Vagina (tissue), 2 donors: ENCODE measurements at places on chromosomes 2 and 18. TPM values are rescaled to one million over a fixed set of nuclear protein-coding genes. Genes with fewer than 3 reads are reported as not detected.

DNA sequence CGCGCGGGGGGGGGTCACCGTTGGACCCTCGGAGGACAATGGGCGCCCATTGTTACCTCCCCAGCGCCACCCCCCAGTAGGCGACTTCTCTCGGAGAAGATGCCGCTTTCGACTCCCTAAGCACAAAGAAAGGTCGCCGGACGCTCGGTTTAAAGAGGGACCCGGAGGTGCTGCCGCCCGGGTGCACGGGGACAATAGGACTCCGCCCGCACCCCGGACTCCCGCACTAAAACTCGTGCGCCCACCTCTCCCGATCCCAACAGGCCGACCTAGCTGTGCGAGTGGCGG lies 318 bp upstream of the CDC42EP3 start:
- no peak for DNase-seq

- no peak for DNase-seq
Measured at GRCh38 chr18:65988386-65988785, 237.6 kb downstream of the CDH7 start.

DNA sequence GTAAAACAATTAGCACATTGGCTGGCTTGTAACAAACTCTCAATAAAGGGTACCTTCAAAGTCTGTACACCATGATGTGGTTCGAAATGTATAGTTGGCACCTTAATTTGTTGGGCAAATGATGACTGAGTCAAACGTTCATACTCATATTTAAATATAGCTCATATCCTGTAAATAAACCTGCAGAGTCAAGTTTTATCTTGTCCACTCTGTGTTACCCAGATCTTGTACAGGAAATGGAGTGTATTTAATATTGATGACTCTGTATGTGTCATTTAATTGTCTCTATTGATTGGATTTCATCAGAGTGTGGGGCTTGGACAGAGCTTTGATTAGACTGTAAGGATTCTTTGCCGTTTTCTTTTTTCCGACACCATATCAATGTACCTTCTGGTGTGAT lies 805.6 kb upstream of the ZEB2 start:
- DNase-seq = no peak

DNA sequence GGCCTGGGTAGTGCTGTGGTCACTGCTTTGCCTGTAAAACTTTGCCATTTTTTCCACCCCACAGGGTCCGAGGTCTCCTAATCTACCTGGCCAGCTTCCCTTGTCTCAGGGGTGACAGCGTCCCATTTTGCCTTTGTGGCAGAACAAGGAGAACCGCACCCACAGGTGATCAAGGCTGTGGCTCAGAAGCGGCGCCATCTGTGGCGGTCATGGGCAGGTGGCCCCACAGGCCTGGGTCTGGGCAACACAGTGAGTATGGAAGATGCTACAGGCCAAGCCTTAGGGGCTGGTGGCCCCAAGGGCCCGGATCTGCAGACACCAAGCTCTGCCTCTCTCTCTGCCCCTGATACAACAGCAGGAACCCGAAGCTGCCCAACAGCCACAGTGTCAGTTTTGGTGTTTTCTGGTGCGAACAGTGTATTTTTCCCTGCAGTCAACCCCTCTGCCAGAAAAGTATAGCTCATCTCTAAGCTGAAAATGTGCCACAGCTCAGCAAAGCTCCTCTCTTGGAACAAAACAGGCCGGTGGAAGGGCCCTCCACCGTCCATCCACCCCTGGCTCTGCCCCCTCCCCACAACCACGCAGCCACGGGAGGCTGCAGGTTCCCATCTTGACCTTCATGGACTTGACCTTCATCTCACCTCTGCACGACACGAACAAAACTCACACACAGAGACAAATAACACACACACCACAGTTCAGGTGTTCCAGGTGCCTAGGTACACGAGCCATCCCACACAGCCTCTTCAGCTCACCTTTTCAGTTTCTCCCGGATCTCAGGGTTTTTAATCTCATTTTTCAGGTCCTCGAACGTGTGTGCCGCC lies 96.7 kb downstream of the PXDN start:
- peak; percentile 74 for DNase-seq

The EPAS1 gene
- total RNA-seq = 222 TPM

DNA sequence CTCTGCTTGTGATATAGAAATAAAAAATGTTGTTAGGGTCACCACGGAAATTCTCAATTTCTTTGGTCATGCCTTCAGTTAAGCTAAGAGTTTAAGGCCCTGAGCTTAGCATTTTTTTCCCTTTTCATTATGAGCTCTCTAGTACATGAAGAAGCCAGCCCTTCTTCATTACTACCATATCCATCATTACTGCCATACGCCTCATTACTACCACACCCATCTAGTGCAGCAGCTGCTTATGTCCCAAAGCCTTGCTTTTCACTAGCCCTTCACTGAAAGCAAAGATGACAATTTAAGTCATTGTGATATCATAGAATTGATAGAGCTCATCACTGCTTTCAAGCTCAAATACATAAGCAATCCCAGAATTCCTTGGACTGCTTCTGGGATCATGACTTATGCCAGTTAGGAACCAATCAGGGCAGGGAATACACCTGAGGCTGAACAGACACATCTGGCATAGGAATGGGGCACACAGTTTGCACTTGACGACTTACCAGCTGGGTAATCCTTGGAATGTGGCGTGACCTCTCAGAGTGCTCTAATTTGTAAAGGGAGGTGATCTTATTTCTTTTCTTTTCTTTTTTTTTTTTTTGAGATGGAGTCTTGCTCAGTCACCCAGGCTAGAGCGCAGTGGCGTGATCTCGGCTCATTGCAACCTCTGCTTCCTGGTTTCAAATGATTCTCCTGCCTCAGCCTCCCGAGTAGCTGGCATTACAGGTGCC lies 40.3 kb downstream of the SOWAHC start:
- no peak for DNase-seq

The ANTXR1 gene
- 102 TPM for total RNA-seq

GRCh38 chr2:188909036-188909435 lies 65.1 kb upstream of the COL3A1 start:
- no peak for DNase-seq

The UGT1A10 gene
- not detected for total RNA-seq

GRCh38 chr2:204074456-204074855 lies 137.9 kb downstream of the ICOS start:
- DNase-seq = no peak

- DNase-seq = peak; percentile 90
Measured at GRCh38 chr2:226791056-226791486, 8.5 kb downstream of the IRS1 start.

GRCh38 chr18:2986150-2986865 lies 26.6 kb downstream of the LPIN2 start:
- DNase-seq = no peak
